ENCODE measurements at places on chromosomes 2 and 18.
A peak's percentile ranks its signal among the peaks of the same experiment; 100 is the strongest.

DNA sequence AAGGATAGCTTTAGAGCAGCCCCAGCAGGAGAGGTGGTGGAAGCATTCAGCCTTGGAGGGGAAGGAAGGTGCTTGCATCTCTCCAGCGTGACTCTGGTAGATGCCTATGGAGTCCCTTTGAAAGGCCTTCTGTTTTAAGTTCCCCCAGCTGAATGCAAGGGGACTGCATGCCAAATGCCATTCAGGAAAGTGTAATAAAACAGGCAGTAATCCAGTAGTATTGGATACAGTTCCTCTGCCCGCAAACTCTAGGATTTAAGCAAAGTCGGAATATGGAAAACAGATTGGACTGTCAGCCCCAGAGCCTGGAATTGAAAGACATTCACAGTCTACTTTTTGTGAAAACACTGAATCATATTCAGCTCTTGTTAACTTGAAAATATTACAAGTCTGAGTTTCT is 125.2 kb upstream of the GAREM1 start:
- no peak for DNase-seq

GRCh38 chr2:190517468-190517867 is 17.1 kb downstream of the NEMP2 start:
- no peak for DNase-seq

DNA sequence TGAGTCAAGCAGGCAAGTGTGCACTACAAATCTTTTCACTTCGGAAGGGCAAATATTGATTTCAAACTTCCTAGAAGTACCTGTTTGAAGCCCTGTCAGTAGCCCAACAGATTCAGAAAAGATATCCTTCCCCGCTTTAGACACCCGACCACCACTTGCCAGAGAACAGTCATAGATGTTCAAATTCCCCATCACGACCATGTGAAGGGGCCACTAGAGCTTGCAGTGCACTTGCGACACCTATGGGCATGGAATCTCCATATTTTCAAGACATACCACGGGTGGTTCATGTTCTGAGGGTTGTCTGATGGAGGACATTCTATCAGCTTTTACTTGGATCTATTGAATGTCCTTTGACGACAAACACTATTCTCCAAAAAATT is 23.8 kb downstream of the GNLY start:
- no peak for DNase-seq

DNA sequence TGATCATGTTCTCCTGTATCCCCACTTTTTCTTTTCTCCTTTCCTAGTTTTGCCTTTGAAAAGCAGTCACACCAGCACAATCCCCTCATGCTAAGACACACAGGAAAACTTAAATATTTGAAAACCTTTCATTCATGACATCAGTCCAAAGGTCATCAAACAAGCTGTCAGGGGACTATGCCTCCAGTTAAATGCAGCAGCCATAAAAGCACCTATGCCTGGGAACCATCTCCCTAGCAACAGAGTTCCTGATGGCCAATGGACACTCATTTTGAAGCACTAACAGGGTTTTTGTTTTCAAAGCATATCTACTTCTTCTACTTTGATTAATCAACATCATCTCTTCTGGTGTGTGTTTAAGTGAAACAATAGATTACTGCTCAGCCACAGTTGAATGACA is 286.4 kb upstream of the PARD3B start:
- no peak for DNase-seq

DNA sequence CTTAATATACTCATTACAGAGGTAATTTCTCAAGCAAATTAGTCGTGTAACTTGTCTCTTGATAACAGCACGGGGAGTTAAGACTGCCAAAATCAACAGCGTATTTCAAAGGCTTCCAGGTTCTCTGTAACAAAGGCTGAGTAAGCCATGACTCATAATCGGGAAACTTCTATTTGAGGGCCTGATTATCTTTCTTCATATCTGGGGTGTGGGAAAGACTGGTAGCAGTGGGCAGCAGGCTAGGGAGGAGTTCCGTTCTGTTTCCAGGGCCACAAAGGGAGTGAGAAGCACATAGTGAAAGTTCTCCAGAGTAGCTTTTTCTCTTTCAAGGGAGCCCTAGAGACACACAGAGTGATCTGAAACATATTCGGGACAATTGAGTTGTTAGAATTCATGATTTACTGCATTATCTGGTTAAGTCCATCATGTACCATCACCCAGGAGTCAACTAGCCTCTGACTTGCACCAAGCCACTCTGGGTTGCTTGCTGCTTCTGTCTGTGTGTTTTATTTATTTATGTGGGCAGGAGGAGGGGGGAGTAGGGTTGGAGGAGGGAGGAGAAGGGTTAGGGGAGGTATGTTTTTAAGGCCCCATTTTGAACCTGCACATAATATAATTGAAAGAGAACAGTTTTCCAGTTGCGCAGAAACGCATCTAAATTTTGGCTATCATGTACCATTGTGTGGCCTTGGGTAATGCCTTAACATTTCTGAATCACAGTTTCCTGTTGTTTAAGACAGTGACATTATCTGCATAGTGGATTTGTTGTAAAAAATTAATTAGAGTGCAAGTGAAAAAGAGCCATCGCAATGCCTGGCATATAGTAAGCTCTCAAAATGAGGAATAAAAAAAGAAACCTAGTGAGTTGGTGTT is 80.5 kb upstream of the ITPRID2 start:
- no peak for DNase-seq

GRCh38 chr2:140791802-140792201 is 1339.0 kb downstream of the LRP1B start:
- DNase-seq, result no peak

DNA sequence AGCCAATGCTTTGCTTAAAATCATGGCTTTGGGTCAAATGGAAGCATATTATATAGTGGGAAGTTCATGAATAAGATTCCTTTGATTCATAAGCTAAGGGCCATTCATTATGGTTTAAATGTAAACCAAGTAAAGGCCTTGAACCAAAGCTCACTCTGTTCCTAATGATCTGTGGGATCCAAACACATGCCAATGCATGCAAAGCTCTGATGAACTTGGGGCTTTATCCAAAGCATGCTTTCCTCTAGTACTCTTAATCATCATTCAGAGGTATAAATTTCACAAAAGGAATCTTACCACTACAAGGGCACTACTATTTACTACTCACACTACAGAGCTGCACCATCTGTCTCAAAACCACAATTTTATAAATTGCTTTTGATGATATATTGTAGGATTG is 102.8 kb upstream of the RBMS1 start:
- no peak for DNase-seq

DNA sequence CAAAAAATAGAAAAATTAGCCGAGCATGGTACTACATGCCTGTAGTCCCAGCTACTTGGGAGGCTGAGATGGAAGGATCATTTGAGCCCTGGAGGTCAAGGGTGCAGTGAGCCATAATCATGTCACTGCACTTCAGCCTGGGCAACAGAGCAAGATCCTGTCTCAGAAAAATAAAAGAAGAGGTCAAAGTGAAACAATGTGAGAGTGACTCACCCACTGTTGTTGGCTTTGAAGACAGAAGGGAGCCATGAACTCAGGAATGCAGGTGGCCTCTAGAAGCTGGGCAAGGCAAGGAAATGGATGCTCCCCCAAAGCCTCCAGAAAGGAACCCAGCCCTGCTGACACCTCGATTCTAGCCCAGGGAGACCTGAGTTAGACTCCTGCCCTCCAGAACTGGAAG is 3.7 kb upstream of the TMEM214 start:
- DNase-seq, result no peak

DNA sequence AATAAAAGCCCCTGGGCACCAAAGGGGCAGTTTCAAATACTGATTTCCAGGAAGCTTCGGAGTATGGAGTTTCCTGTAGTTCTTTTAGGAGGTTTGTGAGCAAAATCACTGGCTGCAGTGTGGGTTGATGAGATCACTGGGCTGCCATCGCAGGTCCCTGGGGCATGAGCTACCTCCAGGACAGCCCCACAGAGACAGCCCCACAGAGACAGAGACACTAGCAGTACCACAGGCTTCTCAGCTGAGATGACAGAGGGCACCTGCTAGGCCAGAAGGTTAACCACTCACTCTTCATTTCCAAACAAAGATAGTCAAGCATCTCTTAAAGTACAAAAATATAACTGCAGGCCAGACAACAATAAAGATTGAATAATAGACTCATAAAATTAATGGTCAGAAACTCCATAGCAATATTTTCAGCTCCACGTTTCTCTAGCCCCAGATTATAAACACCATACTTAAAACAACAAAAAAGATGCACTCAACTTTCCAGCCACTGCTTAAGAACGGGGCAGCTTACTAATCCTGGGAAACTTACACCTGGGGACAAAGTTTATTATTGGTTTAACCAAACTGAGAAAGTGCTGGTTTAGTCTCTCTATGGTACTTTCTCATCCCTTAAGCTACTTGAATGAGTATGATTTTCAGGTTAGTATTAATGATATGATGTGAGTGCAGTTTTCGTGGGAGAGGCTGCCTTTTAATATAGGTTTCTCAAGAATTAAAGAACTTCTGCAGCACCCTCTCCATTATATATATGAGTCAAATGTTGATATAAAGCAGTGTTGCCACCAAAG is 11.6 kb downstream of the AFF3 start:
- DNase-seq, result no peak

- DNase-seq, result no peak
These were observed 273.7 kb downstream of the TMX3 start for GRCh38 chr18:68441241-68441640.

GRCh38 chr2:15313657-15314056 is 247.5 kb downstream of the NBAS start:
- DNase-seq, result no peak

- DNase-seq, result peak; percentile 36
These were observed 38.6 kb upstream of the NOTO start for GRCh38 chr2:73163483-73164367.
